ENCODE measurements at places on chromosomes 3 and 15.
A peak's percentile ranks its signal among the peaks of the same experiment; 100 is the strongest.

DNA sequence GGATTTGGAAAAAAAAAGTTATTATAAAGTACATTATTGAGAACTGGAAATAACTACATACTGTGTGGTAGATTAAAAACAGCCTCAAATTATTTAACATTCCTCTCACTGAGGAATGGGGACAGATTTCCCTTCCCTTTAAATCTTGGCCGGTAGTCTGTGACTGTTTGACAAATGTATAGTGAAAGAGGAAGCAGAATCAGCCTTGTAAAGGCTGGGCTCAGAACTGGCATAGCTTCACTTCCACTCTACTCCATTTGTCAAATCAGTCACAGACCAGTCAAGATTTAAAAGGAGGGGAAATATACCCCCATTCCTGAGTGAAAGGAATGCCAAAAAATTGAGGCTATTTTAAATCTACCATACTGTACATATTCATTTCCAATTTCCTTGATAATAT lies 18.2 kb upstream of the B4GALT4 start:
- no peak for DNase-seq

DNA sequence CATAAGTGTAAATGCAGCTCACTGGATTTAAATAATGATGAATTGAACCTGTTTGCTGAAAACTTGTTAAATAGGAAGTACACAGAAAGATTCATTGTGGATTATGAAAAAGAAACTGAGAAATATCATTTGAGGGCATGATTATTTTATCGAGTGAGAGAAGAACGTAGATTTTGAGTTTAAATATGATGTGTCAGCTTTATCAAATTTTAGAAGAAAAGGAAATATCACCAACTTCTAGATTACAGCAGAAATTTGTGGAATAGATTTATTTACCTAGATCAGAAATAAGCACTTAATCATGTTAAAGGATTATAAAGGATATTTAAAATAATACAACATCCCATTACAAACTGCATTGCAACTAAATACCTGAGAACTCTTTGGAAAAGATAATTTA lies 315.5 kb downstream of the ZPLD1 start:
- DNase-seq: no peak

DNA sequence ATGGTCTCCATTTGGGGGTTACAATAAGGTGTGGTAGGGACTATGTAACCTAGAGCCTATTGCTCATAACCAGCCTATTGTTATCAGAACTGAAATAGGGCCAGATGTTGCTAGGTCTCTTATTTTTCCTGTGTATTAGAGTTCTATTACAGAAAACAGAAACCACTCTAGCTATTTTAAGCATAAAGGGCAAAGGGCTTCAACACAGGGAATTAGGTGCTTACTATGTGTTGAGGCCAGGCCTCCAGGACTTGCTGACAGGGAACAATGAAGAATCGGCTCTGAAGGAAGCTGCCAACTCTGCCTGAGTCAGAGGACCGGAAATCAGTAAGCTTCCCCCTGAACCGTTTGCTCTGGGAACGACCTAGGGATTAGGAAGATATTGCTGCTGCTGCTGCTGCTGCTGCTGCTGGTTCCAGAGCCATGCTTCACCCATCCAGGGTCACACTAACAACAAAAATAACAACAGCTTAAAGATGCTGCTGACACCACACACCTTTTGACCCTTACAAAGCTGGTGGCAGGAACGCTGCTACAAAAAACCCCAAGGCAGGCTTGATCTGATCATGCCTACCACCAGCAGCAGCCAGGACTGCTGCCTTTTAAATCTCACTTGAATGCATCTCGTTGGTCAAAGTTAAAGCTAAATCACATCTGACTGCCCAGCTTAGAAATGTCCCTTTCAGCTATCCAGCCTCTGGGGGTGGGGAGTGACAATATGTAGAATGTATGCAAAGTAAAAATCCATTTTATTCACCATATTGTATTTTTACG lies 276.9 kb upstream of the IL12A start:
- DNase-seq: no peak

- DNase-seq: no peak
Measured at GRCh38 chr15:36334059-36334458, 245.4 kb upstream of the CDIN1 start.

DNA sequence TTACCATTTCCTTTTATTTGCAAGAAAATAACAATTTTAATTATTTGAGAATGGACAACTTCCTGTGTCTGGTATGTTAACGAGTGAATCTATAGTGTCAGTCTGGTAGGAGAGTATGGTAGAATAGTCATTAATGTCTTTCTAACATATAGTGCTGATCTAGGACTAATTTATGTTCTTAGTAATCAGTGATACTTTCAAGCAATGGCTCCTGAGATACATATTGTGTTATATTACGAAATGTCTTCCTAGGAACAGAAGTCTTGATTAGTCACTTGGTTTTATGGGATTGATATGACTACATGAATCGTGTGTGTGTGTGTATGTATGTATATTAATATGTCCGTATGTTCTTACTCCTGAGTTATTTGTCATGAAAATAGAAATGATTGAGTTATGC lies 66.6 kb upstream of the PAQR5 start:
- DNase-seq: no peak

DNA sequence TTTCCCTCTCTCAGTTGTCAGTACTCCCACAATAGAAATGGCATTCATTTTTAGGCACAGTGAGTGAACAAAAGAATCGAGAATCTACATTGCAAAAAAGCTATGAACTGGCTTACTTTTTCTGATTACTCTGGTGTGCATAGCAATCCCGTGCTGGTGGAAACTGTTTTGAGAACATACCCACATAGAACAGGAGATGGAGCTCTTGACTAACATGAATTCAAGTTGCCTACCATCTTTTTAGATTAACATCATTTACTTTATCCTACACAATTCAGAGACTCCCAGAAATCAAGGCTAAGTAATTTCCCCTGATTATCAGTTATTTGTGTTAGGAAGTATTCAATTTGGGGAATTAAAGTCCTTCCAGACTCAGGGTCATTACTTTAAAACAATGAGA lies 326.6 kb downstream of the ARPP21 start:
- peak; percentile 67 for DNase-seq

- no peak for DNase-seq
Measured at GRCh38 chr15:70114221-70114620, 16.5 kb upstream of the TLE3 start.

DNA sequence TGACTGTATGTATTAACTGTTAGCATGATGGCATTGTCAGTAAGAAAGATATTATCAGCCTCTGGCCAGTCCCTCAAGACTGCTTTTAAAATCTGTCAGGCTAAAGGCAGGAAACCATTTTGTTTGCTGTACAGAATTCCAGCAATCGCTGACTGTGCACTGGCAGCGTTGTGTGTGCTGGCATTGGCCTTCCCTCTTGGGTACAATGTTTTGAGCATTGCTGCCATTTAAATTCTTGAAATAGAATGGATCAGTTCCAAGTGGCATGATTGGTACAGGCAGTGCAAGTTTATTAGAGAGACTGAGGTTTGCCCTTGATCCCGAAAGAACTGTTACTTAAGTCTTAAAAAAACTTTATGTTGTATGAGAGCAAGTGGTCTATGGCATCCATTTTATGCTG lies 788.7 kb downstream of the OTOL1 start:
- DNase-seq: no peak

DNA sequence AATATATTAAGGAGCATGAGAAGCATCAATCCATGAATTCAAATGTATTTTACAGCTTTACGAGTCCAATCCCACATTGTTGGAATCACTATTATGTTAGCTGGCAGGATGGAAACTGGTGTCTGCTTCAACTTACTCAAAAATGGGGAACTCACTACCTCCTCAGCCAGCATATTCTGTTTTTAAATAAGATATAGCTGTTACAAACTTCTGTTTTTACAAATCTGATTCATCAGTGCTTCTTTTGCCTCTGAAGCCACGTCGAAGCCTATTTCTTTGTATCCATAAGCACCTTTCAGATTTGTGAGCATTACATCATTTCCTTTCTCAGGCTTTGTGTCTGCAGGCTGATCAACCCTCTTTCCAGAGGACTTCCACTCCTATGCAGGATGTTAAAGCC lies 105.9 kb downstream of the TPRG1 start:
- DNase-seq: no peak
